Cerebellum (tissue), 4 donors: ENCODE measurements at places on chromosomes 4 and X. TPM values are rescaled to one million over a fixed set of nuclear protein-coding genes. Genes with fewer than 3 reads are reported as not detected.
A peak's percentile ranks its signal among the peaks of the same experiment; 100 is the strongest.

DNA sequence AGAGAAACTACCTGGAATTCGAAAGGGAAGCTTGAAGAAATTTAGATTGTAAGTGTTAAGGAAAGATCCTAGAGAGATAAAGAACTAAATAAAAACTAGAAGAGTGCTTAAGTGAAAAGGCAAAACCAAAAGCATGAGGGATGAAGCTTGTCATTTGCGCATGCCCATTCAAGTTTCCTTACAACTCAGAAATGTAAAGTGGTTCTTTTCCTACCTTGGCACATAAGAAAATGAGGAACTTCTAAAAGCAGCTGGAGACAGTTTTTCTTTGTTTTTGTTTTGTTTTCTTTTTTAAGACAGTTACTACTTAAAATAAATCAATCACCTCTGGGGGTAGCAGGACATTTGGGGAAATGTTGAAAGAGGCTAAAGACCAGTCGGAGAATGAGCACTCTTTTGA lies 1304.4 kb upstream of the PCDH7 start:
- DNase-seq: no peak

DNA sequence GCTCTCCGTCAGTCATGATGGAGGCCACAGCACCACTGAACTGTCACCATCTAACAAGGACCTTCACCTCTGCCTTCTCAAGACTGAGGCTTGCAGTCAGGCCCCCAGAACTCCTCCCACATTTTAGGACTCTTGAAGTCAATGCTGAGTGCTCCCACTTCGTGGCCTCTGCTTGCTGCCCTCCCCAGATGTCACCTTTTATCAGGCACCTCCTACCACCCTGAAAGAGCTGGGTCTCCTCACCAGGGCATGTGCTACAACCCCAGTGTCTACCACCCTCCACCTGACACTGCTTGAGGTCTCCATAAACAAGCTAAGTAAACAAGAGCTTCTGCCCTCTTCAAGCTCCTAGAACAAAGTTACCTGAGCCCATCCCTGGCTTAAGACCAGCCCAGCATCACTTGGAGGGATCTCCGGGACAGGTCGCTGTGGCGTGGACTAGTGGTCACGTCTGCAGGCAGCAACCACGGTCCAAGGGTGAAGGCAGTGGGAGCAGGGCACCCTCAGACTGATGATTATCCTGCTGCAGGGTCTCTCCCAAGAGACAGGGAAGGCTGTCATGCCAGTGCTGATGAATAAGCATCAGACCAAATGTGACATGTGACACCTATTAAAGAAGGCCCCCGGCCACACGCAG lies 7.7 kb upstream of the FAM53A start:
- DNase-seq: no peak

- no peak for DNase-seq
Observed at GRCh38 chrX:112736310-112736709, 56.6 kb upstream of the LHFPL1 start.

Gene BMP3
- total RNA-seq: 1.9 TPM

- no peak for DNase-seq
Observed at GRCh38 chrX:81195259-81195658, 6.5 kb downstream of the HMGN5 start.

Gene ERAS
- 0.27 TPM for total RNA-seq

DNA sequence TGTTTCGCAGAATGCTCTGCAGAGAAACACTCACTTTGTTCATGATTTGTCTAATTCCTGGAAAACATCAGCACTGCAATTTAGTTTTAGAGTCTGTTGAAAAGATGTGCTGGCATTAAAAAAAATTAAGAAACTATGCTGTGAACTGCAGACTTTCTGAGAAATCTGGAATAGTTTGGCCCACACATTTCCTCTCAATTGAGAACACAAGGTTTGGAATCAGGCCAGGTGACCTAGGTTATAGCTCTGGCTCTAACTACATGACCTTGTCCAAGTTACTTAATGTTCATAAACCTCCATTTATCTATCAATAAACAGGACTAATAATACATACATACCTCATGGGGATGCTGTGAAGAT lies 61.4 kb upstream of the ENPEP start:
- DNase-seq: no peak

- DNase-seq: no peak
Observed at GRCh38 chrX:16186380-16187007, 19.2 kb downstream of the MAGEB17 start.

DNA sequence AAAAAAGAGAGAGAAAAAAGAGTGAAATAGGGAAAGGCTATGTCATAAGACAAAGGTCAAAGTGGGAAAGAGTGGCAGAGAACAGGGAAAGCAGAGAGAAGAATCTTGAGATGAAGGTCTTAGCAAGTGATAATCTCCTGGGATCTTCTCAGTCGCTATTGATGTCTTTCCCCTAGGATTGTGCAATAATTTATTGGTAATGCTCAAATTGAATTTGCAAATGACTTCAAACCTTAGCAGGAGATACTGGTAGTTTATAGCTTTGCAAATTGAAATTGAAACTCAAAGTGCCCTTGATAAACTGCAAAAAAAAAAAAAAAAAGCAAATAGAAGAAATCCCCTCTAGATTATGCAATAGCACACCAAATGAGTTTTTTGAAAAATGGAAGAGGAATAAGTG lies 45.7 kb upstream of the MID1 start:
- no peak for DNase-seq

DNA sequence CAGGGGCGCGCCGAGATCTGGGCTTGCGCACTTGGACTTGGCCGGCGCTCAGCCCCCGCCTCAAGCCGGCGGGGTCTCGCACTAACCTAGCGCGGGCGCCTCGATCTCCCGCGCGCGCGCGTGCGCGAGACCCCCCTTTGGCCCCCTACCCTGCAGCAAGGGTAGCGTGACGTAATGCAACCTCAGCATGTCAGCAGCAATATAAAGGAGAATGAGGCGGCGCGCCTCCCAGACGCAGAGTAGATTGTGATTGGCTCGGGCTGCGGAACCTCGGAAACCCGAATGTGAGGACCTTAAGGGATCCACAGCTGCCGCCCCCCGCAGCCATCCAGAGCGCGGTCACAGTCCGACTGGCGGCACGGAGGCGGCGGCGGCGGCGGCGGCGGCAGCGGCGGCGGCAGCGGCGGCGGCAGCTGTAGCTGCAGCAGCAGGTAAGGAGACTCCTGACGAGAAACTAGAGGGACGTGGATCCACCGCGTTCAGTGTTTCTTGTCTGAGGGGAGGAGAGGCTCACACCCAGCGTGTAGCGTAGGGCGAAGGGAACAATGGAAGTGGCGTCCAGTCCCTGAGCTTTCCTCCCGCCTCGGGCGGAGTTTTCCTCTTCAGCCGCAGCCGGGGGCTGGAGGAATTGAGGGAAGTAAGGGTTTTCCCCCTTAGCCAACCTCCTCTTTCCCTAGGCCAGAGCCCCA lies at the start of the genes SATL1 and ZNF711:
TSS of gene SATL1 (minus strand) at position 19 of the 689 bp plus-strand sequence. CDS start 134,811 bp downstream, outside the sequence.
TSS of gene ZNF711 (plus strand) at position 231 of the 689 bp plus-strand sequence. CDS start 3,582 bp downstream, outside the sequence.
- peak; percentile 59 for DNase-seq

Gene ARR3
- total RNA-seq: not detected

Gene LRPAP1
- total RNA-seq: 23.5 TPM

Gene CSAG2
- total RNA-seq: not detected

GRCh38 chrX:118552121-118552900 lies 56.7 kb downstream of the DOCK11 start:
- no peak for DNase-seq

Gene RASL11B
- 6.0 TPM for total RNA-seq

DNA sequence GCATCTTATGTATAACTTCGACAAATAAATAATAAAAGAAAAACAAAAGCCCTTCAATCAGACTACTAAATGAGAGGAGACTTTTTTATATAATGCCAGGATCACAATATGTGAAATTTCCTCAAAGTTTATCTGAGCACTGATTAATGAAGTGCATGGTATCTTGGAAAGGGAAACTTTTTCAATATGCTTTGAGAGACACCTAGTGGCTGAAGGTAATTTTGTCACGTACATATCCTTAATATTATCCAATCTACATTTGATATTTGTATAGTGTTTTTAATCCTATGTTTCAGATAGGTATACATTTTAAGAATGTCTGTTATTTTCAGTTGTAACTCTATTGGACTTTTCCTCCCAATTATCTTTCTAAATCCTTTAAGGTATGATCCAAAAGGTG lies 146.8 kb downstream of the KLHL4 start:
- DNase-seq: peak; percentile 0

- DNase-seq: no peak
Observed at GRCh38 chr4:98352396-98352795, 91.2 kb downstream of the RAP1GDS1 start.

Gene HPF1
- 20.4 TPM for total RNA-seq

DNA sequence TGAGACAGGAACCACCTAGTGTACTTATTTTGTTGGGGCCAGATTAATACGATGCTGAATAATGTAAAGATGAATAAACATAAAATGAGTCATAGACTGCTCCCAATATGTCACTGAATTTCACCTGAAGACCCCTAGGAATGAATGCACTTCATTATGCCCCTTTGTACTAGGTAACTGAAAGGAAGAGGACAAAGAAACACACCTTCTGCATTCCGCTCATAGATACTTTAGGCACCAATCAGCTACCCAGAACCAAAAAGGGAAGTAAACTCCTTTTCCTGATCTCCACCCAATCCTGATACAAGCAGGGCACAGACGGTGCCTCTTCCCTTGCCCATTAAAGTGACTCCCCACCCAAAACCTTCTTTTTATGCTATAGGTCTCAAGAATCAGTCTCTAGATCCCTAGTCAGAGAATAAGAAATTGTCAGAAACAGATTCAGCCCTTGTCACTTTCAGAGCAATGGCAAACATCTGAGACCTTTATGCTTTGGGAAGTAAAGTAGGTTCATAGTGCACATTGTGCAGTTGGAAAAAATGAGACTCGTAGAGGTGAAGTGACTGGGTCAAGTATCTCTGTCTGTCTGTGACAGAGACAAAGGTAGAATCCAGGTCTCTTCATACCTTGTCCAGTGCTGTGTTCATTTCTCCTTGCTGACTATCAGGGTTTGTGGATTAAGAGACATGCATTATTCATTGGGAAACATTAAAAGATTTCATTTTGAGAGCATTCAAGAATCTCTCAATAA lies 2.3 kb downstream of the GPR174 start:
- no peak for DNase-seq

DNA sequence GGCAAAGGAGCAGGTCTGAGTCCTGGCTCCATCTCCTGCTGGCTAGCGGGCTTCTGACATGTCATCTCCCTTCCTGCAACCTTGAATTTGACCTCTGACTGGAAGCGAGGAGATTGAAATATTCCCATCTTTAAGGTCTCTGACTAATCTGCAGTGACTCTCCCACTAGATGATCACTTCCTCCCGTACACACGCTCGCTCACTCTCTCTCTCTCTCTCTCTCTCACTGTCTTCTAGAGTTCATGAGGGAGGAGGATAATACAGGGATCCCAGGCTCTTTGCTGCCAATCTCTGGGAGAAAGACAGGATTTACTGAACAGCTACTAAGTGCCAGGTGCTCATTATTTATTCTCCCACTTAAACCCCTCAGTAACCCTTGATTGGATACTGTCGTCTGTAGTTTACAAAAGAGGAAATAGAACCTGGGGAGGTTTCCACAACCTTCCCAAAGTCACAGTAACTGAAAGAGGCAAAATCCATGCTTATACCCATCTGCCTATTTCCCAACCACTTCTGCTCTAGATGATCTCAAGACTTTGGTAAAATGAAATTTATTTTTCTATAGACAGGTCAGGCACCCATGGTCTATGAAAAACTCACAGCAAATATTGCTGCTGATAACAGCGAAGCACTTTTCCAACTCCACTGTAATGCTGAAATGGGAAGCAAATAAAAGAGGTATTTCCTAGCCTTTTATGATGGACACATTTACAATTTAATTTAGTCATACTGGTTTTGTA lies 193.5 kb upstream of the C1QTNF7 start:
- DNase-seq: no peak

- DNase-seq: no peak
Observed at GRCh38 chrX:20412871-20413486, 146.3 kb upstream of the RPS6KA3 start.

GRCh38 chr4:19636451-19636850 lies 615.3 kb upstream of the SLIT2 start:
- no peak for DNase-seq

- DNase-seq: peak; percentile 20
Observed at GRCh38 chr4:183602557-183603027, 56.4 kb downstream of the RWDD4 start.

GRCh38 chr4:128844931-128845330 lies 35.4 kb downstream of the JADE1 start:
- DNase-seq: no peak

Gene BEX5
- 17.6 TPM for total RNA-seq

- DNase-seq: no peak
Observed at GRCh38 chr4:169314906-169315305, 44.1 kb upstream of the SH3RF1 start.

DNA sequence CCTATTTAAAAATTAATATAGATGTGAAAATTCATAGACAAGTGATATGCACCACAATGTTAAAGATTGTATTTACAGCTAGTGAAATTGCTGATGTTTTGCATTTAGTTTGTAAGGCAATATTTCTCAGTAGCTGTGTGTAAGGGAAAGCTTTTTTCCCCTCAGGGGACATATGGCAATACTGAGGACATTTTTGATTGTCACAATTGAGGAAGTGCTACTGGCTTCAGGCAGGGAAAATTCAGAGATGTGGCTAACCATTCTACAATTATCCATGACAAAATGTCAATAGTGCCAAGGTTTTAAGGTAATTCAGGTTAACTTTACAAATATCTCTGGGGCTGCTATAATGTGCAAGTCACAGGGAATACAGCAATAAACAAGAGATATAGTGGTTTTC lies 66.1 kb upstream of the IL15 start:
- DNase-seq: no peak

DNA sequence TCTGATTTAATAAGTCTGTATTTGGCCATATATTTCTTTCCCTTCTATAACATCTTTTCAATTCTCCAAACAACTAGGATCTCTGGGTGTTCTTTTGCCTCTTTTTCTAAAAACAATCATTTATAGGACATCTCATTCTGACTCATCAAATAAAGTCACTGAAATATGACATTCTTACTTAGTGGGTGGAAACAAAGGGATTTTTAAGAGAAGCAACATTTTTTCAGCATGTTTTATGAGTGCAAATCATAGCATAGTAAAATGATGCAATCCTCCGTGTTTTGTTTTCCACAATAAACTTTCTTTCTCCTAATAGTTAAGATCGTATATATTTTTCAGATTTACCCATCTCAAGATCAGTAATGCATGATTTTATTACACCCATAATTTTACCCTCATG lies 179.8 kb downstream of the SPCS3 start:
- DNase-seq: no peak

Gene GABRB1
- 48.8 TPM for total RNA-seq

Gene SULT1E1
- 18.1 TPM for total RNA-seq

Gene TCEAL9
- total RNA-seq: 26.5 TPM

DNA sequence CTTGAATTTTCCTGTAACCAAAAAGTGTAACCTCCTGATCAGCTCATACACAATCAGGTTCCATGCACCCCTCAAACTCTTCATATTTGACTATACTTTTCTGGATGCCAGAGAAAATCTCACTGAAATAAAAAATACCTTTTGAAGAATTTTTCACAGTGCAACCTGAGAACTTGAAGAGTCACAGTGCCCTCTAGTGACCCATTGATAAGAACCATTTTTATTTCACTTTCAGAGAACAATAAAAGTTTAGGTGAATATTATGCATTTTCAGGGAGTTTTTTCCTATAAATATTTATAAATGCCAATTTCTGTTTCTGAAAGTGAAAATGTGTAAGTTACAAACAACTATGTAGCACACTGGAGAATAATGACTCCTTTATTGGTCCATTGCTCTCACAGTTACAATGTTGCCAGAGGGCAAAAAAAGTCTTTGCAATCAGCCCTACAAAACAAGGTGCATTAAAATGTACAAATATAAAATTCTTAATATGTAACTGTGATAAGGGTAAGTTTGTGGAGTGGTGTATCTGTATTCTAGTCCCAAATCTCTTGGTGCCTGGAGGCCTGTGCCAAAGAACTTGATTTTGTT lies 153.6 kb upstream of the INTU start:
- no peak for DNase-seq

GRCh38 chr4:101451086-101451485 lies 103.8 kb upstream of the PPP3CA start:
- no peak for DNase-seq
